ENCODE measurements at places on chromosomes 7 and 10.

- peak; percentile 59 for DNase-seq
These were observed at the start of gene DNAJC12 for GRCh38 chr10:67837541-67838314. Gene DNAJC12 (minus strand): TSS chr10:67838188. CDS start chr10:67838011, 177 bp downstream.

GRCh38 chr10:80253266-80253962 is 36.0 kb downstream of the MAT1A start:
- peak; percentile 76 for DNase-seq

GRCh38 chr7:15461576-15461975 is 100.2 kb downstream of the AGMO start:
- no peak for DNase-seq

DNA sequence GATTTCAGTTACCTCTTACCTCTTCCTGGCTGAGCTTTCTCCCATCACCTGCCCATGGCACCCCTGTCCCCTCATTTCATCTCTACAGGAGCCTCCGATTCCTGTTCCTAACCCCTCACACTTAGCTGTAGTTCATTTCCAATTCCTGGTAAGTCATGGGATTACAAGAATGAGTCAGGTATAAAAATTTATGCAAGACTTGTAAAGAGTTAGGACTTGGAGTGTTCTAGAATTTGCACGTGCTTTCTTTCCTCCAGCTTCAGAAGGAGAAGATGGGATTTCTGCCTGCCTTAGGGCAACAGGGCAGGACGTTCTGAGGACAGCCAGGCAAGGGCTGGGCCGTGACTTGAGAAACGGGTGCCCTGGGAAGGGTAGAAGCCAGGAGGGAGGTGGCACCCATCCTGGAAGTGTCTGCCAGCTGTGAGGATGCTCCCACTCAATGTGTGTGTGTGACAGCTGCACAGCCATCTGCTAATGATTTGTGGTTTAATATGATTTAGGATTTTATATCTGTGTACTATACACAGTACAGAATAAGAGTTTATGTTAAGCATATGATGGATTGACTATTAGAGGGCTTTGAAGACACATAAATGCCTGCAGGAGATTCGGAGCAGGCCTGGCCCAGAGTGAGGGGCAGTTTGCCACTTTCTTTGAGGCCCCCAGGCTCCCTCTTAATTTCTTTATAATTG is 81.5 kb upstream of the VIPR2 start:
- no peak for DNase-seq

GRCh38 chr10:96660297-96660696 is 60.0 kb downstream of the PIK3AP1 start:
- DNase-seq = no peak

DNA sequence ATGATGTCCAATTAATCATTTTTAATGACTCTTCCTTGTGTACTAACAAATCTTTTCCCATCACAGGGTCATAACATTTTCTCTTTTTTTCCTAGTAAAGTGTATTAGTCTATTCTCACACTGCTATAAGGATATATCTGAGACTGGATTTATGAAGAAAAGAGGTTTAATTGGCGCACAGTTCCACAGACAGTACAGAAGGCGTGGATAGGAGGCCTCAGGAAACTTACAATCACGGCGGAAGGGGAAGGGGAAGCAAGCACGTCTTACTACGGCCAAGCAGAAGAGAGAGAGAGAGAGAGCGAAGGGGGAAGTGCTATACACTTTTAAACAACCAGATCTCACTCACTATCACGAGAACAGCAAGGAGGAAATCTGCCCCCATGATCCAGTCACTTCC is 359.4 kb upstream of the NFE2L3 start:
- DNase-seq = no peak

DNA sequence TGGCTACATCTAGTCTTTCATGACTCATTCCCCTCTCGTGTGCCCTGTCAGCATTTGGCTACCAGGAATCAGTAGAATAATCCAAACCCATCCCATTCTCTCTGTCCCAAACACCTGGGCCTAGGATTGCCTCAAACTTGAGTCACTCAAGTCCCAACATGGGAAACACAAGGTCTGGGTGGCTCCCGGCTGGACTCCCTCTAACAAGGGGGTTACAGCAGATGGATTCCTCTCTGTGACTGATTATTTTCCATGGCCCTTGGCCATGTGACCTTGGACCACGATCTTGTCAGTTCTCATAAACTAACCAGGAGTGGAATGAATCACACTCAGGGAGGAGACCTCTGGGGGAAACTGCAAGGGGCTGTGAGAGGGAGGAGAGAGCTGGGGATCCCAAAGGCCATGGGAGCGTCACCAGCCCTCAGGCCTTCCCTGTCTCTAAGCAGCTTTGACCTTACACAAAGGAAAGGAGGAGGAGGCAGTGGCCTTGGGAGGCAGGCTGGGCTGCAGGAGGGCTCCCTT is 533.1 kb downstream of the KCNMA1 start:
- DNase-seq = no peak

DNA sequence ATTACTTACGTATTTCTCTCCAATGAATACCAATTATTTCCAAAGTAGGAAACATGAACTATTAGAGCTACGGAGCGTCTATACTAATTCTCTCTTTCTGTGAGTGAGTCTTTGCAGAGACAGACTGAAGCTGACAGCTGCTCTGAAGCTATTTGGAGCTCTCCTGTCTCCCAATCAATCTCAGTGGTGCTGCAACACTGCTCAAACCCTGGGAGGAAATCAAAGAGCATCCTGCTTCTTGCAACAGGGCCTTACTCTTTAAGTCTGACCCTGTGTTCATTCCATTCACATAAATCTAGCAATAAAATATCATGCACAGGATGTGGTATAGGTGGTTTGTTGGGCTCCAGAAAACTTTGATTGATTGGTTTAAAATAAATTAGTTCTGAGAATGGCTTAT is 685.7 kb upstream of the IGFBP3 start:
- DNase-seq = no peak

- no peak for DNase-seq
These were observed 95.5 kb downstream of the NKX6-2 start for GRCh38 chr10:132690401-132690800.

DNA sequence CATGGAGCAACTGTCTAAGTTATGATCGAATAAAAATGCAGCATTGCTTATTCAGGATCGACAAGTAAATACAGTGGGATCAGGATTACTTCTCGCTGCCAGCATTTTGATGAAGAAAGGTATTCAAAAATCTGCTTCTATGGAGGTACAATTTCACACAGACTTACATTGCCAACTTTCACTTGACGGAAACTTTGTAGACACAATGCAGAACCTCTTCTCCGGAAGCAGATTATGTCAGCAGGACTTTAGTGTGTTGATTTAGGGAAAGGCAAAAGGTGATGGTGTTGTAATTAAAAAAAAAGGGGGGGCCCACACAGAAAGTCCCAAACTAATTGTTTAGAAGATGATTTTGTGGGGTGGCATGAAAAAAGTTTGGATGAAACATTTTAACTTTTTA is 462.4 kb upstream of the KLF6 start:
- no peak for DNase-seq

DNA sequence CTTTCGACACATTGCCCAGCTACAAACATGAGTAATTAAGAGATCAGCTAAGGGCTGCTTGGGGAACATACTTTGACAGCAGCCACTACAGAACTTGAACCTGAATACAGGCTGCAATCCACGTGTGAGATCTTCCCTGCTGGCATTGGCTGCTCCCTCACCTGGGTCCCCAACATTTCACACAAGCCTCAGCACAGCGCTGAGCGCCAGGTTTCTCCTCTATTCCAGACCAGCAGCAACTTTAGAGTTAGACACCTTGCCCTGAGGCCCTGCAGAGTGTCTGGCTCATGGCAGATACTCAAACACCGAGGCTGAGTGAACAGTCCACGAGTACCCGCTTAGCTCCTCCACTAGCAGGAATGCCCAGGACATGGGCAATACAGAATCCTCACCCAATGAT is 1.3 kb upstream of the WIPF3 start:
- no peak for DNase-seq

- no peak for DNase-seq
These were observed 147.0 kb downstream of the PPP1R9A start for GRCh38 chr7:95054386-95054785.

DNA sequence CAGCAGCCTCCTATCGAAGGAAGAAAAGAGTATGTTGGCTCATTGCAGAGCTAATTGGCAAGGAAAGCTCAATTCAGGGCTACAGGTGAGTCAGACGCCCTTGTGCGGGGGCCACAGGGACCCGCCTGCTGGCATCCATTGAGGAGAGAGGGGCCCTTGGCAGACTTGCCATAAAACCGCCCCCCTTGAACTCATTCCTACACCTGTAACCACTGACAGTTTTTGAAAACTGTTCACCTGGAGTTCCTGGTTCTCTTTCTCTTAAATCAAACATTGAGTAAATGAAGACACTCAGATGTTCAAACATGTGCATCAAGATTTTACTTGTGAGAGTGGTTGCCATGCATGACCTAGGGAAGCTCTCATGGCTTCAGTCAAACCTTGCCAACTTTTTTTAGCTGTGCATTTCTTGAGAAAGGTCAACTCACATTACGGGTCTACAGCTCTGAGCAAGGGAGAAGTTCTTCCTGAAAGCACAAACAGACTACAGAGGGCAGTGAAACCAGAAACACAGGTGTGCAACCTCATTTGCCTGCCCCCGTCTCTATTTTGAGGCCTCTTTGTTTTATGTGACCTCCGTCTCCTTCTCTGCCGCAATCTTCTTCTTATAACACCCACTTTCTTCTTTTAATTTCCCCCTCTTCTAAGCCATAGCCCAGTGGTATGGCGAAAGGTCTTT is 87.8 kb downstream of the TBXAS1 start:
- DNase-seq = peak; percentile 16

GRCh38 chr7:114082642-114083165 is 163.9 kb upstream of the PPP1R3A start:
- no peak for DNase-seq

DNA sequence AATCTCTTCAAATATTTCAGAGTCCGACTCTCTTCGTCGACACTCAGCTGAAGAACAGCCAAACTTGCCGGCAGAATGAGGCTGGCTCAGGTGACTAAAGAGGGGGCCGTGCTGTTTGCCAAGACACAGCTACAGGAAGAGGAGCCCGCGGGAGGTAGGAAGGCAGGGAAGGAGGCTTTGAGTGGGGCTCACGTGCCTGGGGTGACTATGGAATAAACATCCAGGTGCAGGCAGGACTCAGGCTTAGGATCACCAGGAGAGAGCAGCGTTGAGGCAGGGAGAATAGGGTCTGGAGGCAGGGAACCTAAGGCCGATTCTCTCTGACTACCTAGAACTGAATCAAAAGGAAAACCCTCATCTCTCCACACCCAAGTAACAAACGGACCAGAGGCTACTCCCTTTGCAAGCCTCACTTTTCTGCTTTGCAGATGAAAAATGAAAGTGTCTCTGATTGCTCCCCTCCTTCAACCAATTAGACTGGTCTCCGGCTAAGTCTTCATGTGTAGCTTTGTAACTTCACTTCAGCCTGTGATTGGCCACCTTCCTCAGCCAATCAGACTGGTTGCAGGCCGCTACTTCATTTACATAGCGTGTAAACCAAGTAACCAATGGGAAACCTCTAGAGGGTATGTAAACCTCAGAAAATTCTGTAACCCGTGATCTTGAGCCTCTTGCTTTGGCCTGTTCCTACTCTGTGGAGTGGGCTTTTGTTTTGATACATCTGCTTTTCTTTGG is 19.7 kb upstream of the BNIP3 start:
- no peak for DNase-seq

GRCh38 chr7:142353147-142354060 is 95.5 kb upstream of the PRSS58 start:
- DNase-seq = no peak

GRCh38 chr10:112584276-112584675 is 137.3 kb downstream of the VTI1A start:
- DNase-seq = no peak

DNA sequence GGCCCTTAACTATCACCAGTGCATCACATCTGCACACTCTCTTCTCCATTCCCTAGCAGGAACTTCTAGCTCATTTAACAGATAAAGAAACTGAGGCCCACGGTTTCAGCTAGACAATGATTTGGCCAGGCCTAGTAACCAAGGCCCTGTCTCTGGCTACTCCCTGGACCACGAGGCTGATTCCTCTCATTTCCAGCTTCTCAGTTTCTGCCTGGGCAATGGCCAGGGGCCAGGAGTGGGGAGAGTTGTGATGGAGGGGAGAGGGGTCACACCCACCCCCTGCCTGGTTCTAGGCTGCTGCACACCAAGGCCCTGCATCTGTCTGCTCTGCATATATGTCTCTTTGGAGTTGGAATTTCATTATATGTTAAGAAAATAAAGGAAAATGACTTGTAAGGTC is 13.5 kb downstream of the AQP1 start:
- no peak for DNase-seq

GRCh38 chr10:89236226-89236797 is 15.3 kb downstream of the LIPA start:
- DNase-seq = no peak

GRCh38 chr7:101666741-101667140 is 37.6 kb upstream of the MYL10 start:
- no peak for DNase-seq

DNA sequence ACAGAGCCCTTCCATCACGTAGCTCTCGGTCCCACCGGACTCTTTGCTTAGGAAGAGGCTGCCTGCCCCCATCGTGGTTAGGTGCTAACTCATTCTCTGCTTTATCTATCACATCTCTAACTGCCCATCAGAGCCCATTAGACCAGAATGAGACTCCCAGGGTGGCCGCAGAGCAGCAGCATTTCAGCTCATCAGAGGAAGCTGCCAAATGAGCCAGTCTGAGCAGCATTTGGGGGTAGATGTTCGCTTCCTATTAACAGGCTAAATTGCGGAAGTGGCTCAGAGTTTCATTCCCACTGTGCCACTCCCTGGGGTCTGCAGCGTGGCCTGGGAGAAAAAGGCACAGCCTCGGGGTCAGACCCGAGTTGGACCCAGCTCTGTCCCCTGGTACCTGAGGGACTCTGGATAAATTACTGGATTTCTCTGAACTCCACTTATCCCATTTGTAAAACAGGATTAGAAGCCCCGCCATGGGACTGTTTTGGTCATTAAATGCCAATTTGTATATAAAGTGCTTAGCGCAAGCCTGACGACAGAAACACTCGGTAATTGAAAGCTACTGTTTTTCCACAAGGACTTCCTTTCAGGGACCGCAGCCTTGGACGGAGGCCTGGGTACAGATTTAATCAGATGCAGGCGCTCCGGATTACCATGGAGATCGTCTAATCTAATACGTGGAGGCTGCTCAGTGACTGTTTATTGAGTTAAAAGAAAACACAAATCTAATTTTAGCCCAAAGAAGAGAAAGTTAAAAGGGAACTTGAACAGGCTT is 73.8 kb upstream of the PRLHR start:
- no peak for DNase-seq

- no peak for DNase-seq
These were observed 9.3 kb downstream of the LZTS2 start for GRCh38 chr10:101008823-101009423.

GRCh38 chr7:57203161-57203791 is 71.0 kb upstream of the ZNF479 start:
- no peak for DNase-seq

GRCh38 chr10:92291616-92291865 is 574 bp downstream of the MARCHF5 start:
- DNase-seq = no peak

- DNase-seq = no peak
These were observed 28.3 kb downstream of the C1GALT1 start for GRCh38 chr7:7210475-7211237.

DNA sequence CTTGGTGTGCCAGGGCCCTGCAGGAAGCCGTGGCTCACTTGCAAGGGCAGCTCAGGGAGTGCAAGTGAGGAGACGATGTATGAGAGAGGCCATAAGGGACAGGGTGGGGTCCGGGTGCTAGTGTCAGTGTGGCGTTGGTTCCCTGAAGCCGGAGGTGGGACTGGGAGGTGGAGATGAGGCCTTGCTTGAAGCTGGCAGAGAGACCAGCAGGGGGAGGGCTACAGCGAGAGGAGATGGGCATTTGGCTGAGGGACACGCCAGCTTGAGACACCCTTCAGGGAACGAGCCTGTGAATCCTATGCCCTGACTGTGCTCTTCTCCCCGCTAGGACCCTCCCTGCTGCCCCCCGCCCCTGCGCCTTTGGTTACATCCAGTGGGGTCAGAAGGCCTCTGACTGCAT is 529.1 kb downstream of the TCERG1L start:
- no peak for DNase-seq

All from activated CD4-positive, alpha-beta T cell treated with anti-CD3 and anti-CD28 coated beads, Interleukin-2, amount 50 U/mL, for 16 hours (primary cell).